ENCODE measurements at places on chromosomes 12 and 14. TPM values are rescaled to one million over a fixed set of nuclear protein-coding genes. Genes with fewer than 3 reads are reported as not detected.

Gene MORN3
- total RNA-seq = 0.99 TPM

Gene FOXG1
- 1.2 TPM for total RNA-seq

Gene CDCA3
- total RNA-seq = 6.3 TPM

Gene KDM2B
- 43.5 TPM for total RNA-seq

Gene DAO
- total RNA-seq = not detected

Gene TMEM119
- 51.7 TPM for total RNA-seq

Gene ITGA7
- total RNA-seq = 54.5 TPM

Gene CD163L1
- total RNA-seq = 7.4 TPM

Gene ATG2B
- total RNA-seq = 60.0 TPM

Gene WIF1
- total RNA-seq = 284 TPM

Gene SIX1
- total RNA-seq = 11.8 TPM

Gene TXNDC16
- total RNA-seq = 37.0 TPM

Data from camera-type eye (tissue), 1 donor.